Left cardiac atrium (tissue), 4 donors: ENCODE measurements at places on chromosomes 11 and 22. TPM values are rescaled to one million over a fixed set of nuclear protein-coding genes. Genes with fewer than 3 reads are reported as not detected.

- DNase-seq: peak; percentile 51
Measured at GRCh38 chr11:46920755-46921154, 2.4 kb upstream of the LRP4 start.

- no peak for DNase-seq
Measured at GRCh38 chr11:110763249-110764011, 51.2 kb upstream of the ARHGAP20 start.

DNA sequence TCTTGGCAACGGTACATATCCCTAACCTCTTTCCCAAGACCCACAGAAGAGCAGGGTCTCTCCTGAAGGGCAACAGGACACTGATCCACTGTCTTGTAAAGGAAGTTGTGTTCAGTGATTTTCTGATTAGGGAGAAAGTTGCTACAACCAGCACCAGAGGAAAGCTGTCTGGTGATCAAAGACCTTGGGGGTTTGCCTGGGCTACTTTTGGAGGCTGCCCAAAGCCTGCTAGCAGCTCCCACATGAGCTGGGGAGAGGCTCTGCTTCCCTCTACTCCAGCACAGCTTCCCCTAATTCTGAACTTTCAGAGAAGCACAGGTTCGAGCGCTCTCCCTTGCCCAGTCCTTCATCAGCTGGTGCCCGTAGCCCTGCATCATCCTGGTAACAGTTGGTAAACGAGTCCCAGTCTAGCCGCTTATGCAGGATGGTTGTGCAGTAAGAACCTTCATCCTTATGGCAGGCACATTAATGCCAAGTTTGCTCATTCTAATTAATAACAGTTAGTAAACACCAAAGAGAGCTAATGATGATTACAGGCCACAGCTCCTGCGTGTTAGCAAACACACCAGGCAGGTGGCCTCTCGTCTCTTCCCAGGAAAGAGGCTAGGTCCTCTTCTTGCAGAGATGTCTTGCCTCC is 173.1 kb downstream of the NTM start:
- no peak for DNase-seq

- DNase-seq: no peak
Measured at GRCh38 chr11:125448136-125448535, 47.9 kb downstream of the FEZ1 start.

DNA sequence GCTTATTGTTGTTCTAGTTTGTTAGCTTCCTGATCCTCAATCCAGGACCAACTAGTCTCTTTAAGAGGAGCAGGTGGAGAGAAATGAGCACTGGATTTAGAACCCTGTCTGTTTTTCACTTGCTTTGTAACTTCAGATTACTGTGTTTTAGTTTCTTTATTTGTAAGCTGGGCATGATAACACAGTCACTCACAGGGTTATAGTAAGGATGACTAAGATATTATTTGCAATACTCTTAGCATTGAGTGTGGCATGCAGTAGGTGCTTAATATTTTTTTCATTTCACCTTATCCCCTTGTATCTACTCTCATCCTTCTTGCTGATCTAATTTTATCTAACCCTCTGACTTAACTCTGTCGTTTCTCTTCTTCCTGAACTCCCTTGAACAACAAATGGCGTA is 33.8 kb downstream of the DNHD1 start:
- no peak for DNase-seq

DNA sequence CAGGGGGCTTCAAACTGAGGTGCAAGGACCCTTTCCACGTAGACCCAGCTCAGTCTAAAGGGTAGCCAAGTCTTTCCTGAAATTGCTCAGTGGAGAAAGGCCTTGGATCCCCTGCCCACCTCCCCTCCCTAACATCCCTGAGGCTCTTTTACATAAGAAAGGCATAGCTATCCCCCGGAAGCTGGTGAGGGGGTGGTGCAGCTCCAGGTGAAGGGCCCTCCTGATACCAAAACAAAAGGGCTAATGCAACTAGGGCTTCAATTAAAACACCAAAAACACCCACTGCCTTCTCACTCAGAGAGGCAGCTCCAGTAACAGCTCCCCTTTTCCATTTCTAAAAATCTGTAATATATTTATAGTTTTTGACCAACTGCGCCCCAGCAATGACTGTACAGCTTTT is 5.8 kb downstream of the SHANK2 start:
- no peak for DNase-seq

- no peak for DNase-seq
Measured at GRCh38 chr22:19169002-19169946, 9.3 kb downstream of the SLC25A1 start.

DNA sequence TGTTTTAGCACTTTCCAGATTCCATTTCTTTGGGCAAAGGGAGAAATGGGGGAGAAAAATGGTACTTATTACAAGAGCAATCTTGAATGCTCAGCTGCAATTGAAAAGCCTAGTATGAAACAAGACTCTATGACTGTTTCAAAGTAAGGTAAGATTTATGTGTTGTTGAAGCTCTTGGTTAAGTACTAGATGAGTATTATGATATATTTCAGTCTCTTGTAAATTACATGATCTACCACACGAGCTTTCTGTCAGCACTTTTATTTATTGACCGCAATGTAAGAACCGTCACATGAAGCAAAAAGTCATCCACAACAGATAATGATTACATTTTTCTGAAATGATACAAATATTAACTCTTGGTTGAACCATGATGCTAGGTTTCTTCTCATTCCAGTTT is 906.7 kb upstream of the CHORDC1 start:
- DNase-seq: no peak

DNA sequence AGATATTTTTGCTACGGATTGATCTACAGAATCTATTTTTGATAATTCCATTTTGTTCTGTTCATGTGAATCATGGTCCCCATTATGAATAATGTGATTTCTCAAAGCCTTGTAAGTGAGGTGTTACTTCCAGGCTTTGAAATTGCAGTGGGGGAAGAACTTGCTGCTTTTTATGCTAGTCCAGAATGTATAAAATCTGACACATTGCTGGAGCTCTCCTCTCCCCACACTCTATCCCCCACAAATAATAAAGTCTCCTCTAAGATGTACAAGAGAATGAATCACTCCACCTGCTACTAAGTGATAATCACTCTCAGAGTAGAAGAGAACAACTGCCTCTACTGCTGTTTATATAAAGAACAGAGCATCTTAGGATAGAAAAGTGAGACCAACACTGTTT is 5.9 kb upstream of the RAB6A start:
- no peak for DNase-seq

- DNase-seq: peak; percentile 12
Measured at GRCh38 chr22:37525746-37526350, 6.6 kb upstream of the CARD10 start.

DNA sequence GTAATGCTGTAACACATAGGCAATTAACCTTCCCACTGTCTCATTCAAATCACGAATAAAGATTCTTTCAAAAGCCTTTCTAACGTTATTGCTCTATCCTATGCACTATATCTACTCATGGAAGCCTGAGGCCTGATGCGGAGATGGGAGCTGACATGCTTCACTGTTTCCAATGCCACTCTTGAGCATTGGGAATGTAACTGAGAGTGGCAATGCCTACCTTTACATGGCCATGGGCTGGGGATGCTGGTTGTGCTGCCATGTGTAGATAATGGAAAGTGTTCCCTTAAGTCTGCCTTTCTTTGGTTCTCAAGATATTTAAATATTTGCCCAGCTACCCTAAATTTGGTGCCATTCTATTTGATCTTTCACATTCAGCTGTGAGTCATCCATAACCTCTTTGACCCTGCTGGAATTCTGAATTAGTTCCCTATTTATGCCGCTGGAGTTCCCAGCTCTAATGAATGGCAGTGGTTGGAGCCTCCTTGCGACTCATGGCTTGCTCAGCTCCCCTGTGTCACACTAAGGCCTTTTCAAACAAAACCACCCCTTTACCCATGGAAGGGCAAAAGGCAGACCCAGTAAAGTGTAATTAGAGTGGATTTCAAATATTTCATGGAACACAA is 21.4 kb upstream of the DKK3 start:
- no peak for DNase-seq

Gene OR8G5
- not detected for total RNA-seq
